ENCODE measurements at places on chromosomes 5 and 9.
A peak's percentile ranks its signal among the peaks of the same experiment; 100 is the strongest.

GRCh38 chr5:6792911-6793471, 79.8 kb downstream of the TENT4A start:
- no peak for DNase-seq

DNA sequence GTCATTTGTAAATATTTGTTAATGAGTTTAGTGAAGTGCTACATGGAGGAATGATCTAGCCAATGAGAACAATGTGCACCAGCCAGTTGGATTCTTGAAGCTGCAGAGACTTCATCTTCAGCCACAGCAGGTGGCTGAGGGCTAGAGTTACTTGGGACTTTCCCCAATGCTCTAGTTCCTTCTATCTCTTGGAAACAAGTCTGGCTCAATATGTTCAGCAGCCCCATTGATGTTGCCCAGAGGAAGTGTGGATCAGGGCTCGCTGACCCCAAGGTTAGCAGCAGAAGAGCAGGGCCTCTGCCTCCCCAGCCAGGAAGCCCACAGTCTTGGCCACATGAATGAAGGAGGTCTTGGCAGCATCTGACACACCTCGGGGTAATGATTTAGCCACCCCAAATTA, 117.5 kb downstream of the SLC1A3 start:
- DNase-seq, result no peak

DNA sequence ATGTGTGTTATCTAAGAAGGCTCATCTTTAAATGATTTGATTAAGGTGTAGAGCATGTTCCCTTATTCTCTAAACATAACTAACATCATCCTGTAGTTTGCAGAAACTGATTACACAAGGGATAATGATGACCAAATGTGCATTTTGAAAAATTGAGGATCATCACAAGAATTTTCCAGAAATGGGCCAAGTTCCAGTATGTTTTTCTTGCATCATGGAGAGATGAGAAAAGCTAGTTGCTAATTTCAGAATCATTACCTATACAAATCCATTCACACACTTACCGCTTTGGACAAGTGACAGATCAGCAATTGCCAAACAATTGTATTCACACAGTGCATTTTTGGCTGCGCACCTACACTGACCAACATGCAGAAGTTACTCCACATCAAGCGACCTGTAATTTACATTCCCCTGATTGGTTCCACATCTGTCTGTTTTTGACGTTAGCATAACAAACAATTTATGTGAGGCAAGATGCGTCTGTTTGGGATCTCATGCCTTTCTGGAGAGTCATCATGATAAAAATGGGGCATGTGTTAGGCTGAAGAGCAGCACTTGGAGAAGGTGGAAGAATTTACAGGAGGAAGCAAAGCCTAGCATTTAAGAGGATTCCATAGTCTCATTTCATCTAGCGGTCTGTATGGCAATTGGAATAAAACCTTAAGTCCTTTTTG, 2.8 kb upstream of the BNC2 start:
- DNase-seq, result peak; percentile 54

DNA sequence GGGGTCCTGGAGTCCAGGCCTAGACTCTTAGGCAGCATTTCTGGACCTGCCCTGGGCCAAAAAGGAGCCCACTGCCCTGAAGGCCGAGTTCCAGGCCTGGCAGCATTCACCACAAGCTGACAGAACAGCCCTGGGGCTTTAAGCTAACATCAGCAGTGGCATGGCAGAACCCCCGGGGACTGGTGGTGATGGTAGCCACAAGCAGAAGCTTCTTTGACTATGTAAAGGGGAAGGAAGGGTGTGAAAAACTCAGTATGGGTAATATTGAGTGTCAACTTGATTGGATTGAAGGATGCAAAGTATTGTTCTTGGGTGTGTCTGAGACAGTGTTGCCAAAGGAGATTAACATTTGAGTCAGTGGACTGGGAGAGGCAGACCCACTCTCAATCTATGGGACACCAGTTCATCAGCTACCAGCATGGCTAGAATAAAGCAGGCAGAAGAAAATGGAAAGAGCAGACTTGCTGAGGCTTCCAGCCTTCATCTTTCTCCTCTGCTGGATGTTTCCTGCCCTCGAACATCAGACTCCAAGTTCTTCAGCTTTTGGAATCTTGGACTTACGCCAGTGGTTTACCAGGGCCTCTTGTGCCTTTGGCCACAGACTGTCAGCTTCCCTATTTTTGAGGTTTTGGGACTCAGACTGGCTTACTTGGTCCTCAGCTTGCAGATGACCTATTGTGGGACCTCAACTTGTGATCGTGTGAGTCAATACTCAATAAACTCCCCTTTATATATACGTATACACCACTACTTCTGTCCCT, 661.0 kb upstream of the C9orf72 start:
- no peak for DNase-seq

DNA sequence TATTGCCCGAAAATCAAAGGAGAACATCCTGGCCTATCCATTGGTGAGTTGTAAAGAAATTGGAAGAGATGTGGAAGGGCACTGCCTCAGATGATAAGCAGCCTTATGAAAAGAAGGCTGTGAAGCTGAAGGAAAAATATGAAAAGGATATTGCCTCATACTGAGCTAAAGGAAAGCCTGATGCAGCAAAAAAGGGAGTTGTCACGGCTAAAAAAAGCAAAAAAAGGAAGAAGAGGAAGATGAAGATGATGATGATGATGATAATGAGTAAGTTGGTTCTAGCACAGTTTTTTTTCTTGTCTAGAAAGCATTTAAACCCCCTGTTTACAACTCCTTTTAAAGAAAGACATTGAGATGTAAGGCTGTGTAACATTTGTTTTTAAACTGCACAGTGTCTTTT, 59.8 kb upstream of the ZBED3 start:
- no peak for DNase-seq

DNA sequence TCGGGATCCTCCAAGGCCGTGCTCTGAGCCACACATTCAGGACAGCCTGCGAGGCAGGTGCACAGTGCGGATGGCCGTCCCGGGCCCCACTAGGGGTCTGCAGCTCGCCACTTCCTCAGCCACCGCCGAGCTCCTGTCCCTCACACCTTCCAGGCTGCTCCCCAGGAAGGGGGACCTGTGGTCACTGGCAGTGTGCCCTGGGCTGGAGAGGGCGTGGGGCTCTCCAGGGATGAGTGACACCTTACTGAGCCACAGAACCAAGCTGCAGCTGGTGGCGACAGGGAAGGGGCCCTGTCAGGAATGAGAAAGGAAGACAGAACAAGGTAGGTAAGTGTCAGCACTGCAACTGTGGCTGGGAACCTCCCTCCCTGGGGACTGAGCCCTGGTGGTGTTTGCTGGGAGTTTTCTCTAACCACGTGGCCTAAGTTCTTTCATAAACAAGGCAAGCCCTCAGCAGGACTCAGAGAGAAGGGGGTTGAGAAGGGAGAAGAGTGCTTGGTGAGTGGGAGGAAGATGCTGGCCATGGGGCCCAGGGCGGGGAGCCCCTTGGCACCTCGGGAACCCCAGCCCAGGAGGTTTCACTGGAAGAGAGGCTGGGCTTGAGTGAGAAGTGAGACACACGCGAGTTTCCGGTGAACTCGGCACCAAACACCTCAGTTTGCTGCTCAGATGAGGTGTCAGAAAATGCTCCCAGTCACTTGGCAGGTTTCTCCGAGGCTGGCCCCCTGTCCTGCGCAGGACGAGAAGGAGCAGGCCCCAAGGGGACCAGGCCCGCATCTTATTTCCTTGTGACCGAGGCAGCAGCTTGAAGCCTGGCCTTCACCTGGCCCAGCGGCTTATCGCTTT, 5.2 kb downstream of the IL13 start:
- peak; percentile 14 for DNase-seq

DNA sequence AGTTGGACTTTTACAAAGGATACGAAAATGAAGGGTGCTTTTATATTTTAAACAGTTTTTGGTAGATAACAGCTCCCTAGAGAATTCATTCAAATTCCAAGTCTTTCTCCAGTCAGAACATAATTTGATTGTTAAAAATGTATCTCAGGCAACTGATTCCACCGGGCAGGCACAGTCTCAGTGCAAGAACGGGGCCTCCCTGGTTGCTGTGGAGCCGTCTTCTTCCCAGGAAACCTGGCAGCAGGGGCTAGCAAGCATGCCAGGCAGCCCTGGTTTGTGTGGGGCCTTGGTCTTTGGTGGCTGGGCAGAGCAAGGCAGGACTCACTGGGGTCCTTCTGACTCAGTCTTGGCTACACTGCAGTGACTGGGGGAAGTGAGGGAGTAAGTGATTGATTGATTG, 143.5 kb downstream of the NXNL2 start:
- no peak for DNase-seq

- no peak for DNase-seq
These were observed 103.6 kb upstream of the SHB start for GRCh38 chr9:38172586-38172985.

GRCh38 chr5:132460846-132461568, 29.6 kb downstream of the IRF1 start:
- no peak for DNase-seq

DNA sequence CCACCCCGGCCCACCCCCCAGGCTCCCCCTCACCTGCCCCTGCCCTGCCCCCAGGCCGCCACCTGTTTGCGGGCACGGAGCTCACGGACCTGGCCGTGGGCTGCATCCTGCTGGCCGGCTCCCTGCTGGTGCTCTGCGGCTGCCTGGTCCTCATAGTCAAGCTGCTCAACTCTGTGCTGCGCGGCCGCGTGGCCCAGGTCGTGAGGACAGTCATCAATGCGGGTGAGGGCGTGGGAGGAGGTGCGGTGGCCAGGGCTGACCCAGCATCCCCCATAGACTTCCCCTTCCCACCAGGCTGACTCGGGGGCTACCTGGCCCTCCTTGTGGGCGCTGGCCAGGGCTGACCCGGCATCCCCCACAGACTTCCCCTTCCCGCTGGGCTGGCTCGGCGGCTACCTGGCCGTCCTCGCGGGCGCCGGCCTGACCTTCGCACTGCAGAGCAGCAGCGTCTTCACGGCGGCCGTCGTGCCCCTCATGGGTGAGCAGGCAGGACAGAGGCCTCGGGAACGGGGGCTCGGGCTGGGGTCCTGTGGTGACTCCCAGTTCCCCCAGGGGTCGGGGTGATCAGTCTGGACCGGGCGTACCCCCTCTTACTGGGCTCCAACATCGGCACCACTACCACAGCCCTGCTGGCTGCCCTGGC, 3.5 kb downstream of the SLC34A3 start:
- DNase-seq, result no peak

- DNase-seq, result peak; percentile 29
These were observed 73.0 kb upstream of the AGXT2 start for GRCh38 chr5:35120715-35121114.

GRCh38 chr9:91813176-91813795, 136.7 kb downstream of the ROR2 start:
- no peak for DNase-seq

GRCh38 chr9:137672907-137673791, 54.3 kb downstream of the EHMT1 start:
- DNase-seq, result peak; percentile 84

- no peak for DNase-seq
These were observed 309.3 kb downstream of the KIAA0825 start for GRCh38 chr5:94309141-94309540.

DNA sequence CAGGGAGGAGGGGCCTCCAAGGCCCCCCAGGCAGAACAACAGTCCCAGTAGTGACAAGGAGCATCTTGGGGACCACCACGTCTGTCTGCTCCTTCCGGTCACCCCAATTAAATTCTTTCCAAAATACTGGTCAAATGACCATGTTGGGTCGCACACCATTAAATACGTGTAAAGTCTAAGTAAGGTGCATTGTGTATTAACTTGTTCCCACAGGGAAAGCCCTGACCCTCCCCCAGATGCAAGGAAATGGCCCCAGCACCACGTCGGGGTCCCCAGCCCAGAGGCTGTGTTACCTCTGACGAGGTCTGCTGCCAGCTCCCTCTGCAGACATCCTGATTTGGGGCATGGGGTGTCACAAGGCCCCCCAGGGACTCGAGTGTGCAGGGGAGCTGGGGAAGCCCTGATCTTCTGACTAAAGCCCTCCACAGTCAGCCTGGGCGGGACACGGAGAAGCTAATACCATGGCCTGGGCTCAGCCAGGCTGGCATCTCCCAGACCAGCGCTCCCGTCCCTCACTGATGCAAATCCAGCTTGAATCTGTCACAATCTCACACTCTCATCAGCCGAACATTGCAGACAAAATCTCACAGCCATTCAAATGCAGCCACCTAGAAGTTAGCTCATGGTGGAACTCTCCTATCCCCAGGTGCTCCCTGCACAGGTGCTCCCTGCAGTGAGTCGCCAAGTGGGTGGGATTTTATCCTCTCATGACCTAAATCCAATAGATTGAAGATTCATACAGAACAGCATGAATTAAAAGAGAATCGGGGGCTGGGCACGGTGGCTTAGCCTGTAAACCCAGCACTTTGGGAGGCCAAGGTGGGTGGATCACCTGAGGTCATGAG, 13.6 kb downstream of the TERT start:
- no peak for DNase-seq

- no peak for DNase-seq
These were observed 149.1 kb upstream of the VCAN start for GRCh38 chr5:83322273-83322924.

DNA sequence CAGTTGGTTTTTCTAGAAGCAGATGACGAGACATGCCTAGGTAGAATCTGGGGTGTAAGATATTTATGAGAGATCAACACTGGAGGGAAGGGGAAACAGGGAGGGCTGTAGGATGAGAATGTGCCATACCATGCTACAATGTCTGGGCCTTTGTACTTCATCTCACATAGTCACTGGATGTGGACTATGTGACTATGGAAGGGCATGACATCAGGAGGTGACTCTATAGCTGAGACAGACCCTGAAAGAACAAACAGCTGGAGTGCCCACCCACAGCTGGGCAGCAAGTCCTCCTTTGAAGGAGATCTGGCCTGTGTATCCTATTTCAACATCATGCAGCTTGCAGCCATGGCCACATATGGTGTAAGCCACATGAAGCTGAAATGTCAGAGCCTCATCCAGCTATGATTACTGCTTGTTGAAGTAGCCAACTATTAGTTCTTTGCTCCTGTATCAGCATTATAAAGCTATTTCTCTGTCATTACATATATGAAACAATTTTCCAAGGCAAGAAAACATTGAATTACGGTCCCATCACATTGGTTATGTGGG, 46.2 kb upstream of the KIF2A start:
- DNase-seq, result no peak

DNA sequence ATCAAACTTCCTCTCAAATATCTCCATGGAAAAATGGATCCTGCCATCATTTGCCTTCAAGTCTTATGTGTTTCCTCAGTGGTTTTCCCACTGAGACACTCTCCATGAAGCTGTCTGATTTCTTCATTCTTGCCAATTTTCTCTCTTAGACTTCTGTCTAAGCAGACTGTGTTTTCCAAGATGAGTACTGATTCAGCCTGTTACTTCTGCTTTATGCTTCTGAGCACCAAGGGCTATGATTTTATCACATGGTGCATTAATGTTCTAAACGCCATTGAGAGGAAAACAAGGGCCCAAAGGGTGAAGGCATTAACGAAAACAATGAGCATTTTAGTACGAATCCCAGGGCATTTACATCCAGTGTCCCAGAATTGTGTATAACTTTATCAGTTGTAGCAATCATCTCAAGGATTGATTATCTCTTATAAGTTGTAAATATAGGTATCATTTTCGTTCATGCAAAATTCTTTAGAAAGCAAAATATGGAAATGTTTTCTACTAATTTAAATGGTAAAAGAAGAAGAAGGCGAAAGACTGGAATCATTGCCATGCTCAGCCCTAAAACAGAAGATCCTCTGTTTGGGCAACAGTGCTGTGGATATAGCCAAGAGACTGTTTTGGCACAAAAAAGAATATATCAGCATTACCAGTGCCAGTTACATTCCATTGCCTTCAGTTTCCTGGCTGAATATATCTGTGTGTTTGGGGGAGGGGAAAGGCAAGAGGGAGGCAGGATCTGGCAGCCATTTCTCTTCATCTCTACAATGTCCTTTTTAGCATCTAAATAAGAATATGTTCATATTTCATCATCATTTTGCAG, 537.6 kb downstream of the ANXA1 start:
- no peak for DNase-seq

GRCh38 chr5:141529002-141529401, 40.1 kb downstream of the PCDHGC5 start:
- peak; percentile 67 for DNase-seq

All from fibroblast of pulmonary artery (primary cell).